ENCODE measurements at places on chromosomes 13 and 19. TPM values are rescaled to one million over a fixed set of nuclear protein-coding genes. Genes with fewer than 3 reads are reported as not detected.

GRCh38 chr19:51365211-51365964, 800 bp downstream of the ETFB start:
- peak overlapping the region; percentile 95 for H3K27ac ChIP-seq
- no peaks in the 10 kb centered on the region for H3K27me3 ChIP-seq
- DNase-seq, result peak; percentile 30
- H3K36me3 ChIP-seq, result peaks cover 5% of the 10 kb centered on the region
- H3K4me3 ChIP-seq, result peak overlapping the region; percentile 99
- H3K4me1 ChIP-seq, result peaks cover 61% of the 10 kb centered on the region

DNA sequence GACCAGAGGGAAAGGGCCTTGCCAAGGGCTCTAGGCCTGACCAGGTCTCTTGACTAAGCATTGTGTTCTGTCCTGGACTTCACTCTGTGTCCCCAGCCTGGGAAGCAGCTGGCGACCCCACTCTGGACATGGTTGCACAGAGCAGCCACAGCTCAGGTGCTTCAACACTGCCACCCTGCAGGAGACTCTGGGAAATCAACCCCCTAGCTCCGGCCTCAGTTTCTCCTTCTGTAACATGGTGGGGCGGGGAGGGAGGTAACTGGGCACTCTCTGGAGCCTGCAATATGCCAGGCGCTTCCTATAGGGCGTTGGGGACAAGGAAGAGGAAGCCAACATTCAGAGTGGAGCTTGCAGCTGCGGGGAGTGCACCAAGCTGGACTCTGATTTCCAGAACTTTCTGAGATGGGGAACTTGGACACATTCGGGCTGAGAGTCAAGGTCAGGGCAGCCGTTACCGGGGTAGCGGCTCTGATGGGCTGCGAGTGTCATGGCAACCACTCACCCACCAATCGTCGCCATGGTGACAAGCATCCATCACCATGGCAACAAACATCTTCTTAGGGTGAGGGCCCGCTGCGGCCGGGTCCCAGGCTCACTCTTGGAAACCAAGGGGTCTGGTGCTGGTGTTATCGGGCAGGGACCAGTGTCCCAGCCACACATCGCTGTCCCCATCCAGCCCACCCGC, 12.8 kb downstream of the F2RL3 start:
- no peak overlapping the region for H3K27ac ChIP-seq
- DNase-seq, result no peak
- peaks cover 20% of the 10 kb centered on the region for H3K4me1 ChIP-seq
- peaks cover 13% of the 10 kb centered on the region for H3K27me3 ChIP-seq
- no peak overlapping the region for H3K4me3 ChIP-seq

DNA sequence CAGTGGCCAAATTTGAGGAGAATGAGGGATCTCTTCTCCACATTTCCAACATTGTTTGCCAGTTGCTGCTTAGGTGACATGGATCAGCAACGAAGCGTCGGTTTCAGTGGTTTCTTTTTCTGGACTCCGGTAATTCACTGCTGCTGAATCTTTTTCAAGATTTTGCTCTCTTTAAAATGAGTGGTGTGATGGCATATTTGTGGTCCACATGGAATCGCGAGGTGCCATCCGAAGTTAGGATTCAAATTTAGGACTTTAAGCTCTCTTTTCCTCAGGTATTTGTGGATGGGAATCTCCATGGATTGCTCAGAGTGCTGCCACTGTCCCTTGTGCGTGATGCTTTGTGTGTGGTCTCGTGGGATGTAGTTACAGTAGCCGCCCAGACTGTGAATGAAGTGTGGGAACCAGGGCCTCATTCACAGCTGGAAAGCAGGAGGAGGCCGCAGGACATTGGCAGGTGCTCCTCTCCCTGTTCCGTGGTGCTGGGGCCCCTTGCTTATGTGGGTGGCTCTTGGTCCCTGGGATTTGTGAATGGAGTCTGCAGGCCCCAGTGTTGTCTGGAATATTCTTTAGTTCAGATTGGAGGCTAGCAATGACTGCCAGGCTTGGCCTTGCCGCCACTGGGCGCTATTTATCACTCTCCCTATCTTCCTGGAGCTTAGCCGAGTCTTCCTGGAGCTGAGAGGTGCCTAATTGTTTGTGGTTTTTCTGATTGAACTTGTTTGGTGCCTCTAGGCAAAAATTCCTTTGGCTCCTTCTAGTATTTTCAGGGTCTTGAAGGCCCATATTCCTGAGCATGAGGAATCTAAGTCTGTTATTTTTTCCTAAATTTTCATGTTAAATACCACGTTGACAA, 1.5 kb downstream of the ILF3 start:
- H3K4me3 ChIP-seq, result peak overlapping the region; percentile 86
- peaks cover 40% of the 10 kb centered on the region for H3K36me3 ChIP-seq
- no peaks in the 10 kb centered on the region for H3K27me3 ChIP-seq

DNA sequence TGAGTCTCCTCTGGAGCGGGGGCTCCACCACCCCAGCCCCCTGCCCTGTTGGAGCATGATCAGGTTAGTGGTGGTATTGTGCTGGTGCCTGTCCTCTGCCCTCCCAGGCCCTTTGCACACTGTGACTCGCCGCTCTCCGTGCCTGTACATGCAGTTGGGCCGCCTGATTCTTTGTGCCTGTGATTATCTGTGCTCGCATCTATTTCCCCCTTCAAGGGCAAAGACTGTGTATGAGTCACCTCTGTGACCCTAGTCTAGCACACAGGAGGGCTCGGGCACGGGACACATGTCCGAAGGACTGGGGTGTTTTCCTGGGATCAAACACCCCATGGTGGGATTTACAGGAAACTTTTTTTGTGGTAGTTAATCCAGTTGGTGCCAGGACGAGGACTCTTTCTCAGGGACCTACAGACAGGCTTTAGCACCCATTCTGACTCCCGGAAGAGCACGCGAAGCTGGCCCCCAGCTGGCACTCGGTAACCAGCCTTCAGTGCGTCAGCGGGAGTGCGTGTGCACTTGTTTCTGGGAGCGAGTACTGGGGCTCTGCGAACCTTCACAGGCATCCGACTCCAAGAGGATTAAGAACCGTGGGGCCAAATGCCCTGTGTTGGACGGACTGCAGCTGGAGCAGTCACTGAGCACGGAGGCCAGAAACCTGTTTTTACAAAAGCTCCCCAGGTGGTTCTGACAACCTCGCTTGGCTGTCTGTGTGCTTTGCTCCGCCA, 6.7 kb downstream of the PPP1R37 start:
- peaks cover 75% of the 10 kb centered on the region for H3K4me1 ChIP-seq
- H3K4me3 ChIP-seq, result no peak overlapping the region
- H3K27me3 ChIP-seq, result no peaks in the 10 kb centered on the region
- DNase-seq, result no peak

GRCh38 chr13:28684257-28684656, 25.3 kb downstream of the POMP start:
- H3K36me3 ChIP-seq, result peaks cover 4% of the 10 kb centered on the region
- no peak overlapping the region for H3K4me3 ChIP-seq
- H3K27ac ChIP-seq, result no peak overlapping the region
- H3K27me3 ChIP-seq, result peaks cover 8% of the 10 kb centered on the region
- DNase-seq, result no peak
- H3K4me1 ChIP-seq, result no peaks in the 10 kb centered on the region

GRCh38 chr13:104140552-104140951, 1074.3 kb upstream of the SLC10A2 start:
- no peaks in the 10 kb centered on the region for H3K27me3 ChIP-seq
- no peak overlapping the region for H3K4me3 ChIP-seq
- no peak for DNase-seq
- H3K4me1 ChIP-seq, result no peaks in the 10 kb centered on the region

GRCh38 chr19:55047951-55048350, 9.9 kb upstream of the GP6 start:
- H3K4me1 ChIP-seq, result peaks cover 10% of the 10 kb centered on the region
- no peak overlapping the region for H3K4me3 ChIP-seq
- peaks cover 41% of the 10 kb centered on the region for H3K36me3 ChIP-seq
- DNase-seq, result no peak
- H3K27ac ChIP-seq, result no peak overlapping the region
- H3K27me3 ChIP-seq, result no peaks in the 10 kb centered on the region

- no peaks in the 10 kb centered on the region for H3K27me3 ChIP-seq
- no peak overlapping the region for H3K27ac ChIP-seq
- H3K4me1 ChIP-seq, result no peaks in the 10 kb centered on the region
- DNase-seq, result no peak
- no peak overlapping the region for H3K4me3 ChIP-seq
Measured at GRCh38 chr13:42119875-42120274, 71.4 kb downstream of the DGKH start.

DNA sequence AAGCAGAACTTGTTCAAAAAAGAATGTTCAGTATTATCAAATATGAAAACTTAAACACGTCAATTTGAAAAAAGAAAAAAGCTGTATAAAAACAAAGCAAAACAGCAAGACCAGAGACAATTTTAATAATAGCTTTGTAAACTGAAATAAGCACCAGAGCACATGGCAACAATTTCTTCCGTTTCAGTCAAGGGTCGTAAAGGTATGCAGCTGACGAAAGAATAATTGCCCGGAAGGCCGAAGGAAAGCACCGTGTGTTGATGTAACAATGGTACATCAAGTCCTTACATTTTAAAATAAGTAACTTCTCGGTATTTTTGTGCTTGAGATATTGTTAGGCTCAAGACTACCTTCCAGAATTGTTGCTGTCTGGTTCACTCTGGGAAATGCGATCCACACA, 1.7 kb downstream of the PROSER1 start:
- peak overlapping the region; percentile 85 for H3K27ac ChIP-seq
- peaks cover 51% of the 10 kb centered on the region for H3K4me1 ChIP-seq
- H3K27me3 ChIP-seq, result no peaks in the 10 kb centered on the region
- peak; percentile 17 for DNase-seq
- peak overlapping the region; percentile 89 for H3K4me3 ChIP-seq
- peaks cover 25% of the 10 kb centered on the region for H3K36me3 ChIP-seq

DNA sequence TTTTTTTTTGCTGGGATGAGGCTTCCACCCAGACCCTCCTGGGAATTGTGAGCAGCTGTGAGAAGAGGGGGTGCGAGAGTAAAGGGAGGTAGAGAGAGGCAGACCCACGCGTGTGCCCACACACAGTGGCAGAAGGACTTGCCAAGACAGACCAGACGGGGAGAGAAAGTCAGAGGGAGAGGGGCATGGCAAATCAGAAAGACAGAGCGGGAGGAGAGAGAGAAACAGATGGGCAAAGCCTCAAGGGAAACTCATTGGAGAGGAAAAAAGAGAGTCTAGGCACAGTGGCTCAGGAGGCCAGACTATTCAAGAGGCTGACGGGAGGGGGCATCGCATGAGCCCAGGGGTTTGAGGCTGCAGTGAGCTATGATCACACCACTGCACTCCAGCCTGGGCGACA, 17.0 kb downstream of the CATSPERG start:
- H3K36me3 ChIP-seq, result no peaks in the 10 kb centered on the region
- DNase-seq, result no peak
- peaks cover 2% of the 10 kb centered on the region for H3K27me3 ChIP-seq
- H3K27ac ChIP-seq, result no peak overlapping the region

GRCh38 chr19:35090506-35091214, 25.0 kb upstream of the FXYD3 start:
- H3K27ac ChIP-seq, result no peak overlapping the region
- peaks cover 3% of the 10 kb centered on the region for H3K4me1 ChIP-seq
- peak; percentile 53 for DNase-seq
- no peaks in the 10 kb centered on the region for H3K36me3 ChIP-seq

- H3K27ac ChIP-seq, result peak overlapping the region; percentile 97
- DNase-seq, result no peak
- H3K36me3 ChIP-seq, result no peaks in the 10 kb centered on the region
- H3K4me1 ChIP-seq, result peaks cover 28% of the 10 kb centered on the region
- no peaks in the 10 kb centered on the region for H3K27me3 ChIP-seq
- H3K4me3 ChIP-seq, result peak overlapping the region; percentile 97
Measured at GRCh38 chr13:24922387-24922744, 158.4 kb downstream of the RNF17 start.

- DNase-seq, result no peak
- H3K36me3 ChIP-seq, result no peaks in the 10 kb centered on the region
- no peaks in the 10 kb centered on the region for H3K4me1 ChIP-seq
- H3K4me3 ChIP-seq, result no peak overlapping the region
- no peaks in the 10 kb centered on the region for H3K27me3 ChIP-seq
Measured at GRCh38 chr13:102131246-102131645, 270.6 kb downstream of the FGF14 start.

DNA sequence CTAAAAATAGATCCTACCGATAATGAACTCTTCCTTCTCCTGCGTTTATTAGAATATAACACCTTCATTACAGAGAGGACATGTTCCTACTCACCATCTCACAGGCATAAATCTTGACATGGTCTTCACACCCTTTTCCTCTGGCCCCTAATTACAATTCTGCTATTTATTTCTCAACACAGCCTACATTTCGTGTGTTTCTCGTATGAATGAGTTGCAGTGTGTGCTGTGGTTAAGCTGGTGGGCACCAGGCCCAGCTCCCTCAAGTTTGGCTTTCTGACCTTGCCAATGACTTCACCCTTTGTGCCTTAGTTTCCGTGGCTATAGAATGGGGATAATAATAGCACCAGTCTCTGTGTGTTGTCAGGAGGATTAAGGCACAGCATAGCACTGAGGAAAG, 12.3 kb upstream of the KATNAL1 start:
- DNase-seq, result no peak
- H3K4me3 ChIP-seq, result no peak overlapping the region
- no peak overlapping the region for H3K27ac ChIP-seq
- peaks cover 4% of the 10 kb centered on the region for H3K4me1 ChIP-seq
- H3K36me3 ChIP-seq, result no peaks in the 10 kb centered on the region
- H3K27me3 ChIP-seq, result no peaks in the 10 kb centered on the region

DNA sequence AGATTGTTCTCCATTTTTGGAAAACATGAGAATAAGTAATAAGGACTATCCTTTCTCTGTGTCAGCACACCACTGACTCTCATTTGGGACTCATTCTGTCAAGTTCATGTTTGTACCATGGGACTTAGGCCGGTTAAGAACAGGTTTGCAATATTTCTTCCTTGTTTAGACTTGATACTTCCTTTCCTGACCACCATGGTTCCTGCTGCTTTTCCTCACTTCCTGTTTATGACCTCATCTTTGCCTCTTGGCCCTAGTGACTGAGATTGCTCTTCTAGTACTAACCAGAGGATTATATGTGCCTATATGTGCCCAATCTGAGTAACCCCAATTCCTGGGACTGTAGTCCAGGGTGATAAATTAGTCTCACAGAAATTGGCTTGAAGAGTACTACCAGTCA, 32.5 kb upstream of the NDFIP2 start:
- H3K27ac ChIP-seq, result no peak overlapping the region
- DNase-seq, result peak; percentile 8
- H3K27me3 ChIP-seq, result no peaks in the 10 kb centered on the region

DNA sequence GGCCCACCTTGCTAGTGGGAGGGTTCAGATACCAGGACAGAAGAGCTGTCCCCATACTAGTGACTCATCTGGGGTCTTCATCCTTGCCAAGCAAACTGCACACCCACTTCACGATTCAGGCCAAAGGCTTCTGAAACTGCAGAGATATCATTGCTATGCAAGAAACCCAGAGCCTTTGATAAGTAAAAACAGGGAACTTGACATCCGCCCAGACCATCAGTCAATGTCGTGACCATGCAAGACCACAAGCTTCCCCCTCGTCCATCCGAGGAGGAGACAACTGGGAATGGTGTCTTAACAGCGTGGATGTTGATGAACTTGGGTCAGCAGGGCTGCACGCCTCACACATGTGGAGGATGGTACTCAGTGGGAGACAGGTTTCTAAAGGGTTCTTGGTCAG, 58.0 kb downstream of the ABCC4 start:
- peaks cover 7% of the 10 kb centered on the region for H3K36me3 ChIP-seq
- H3K27ac ChIP-seq, result no peak overlapping the region
- H3K4me3 ChIP-seq, result no peak overlapping the region
- H3K27me3 ChIP-seq, result no peaks in the 10 kb centered on the region

The TPT1 gene
- 4,825 TPM for total RNA-seq

The VSIG10L gene
- 1.2 TPM for total RNA-seq

The ZNF135 gene
- total RNA-seq, result 1.1 TPM

The SMAD9 gene
- not detected for total RNA-seq

Measured in activated CD4-positive, alpha-beta T cell treated with anti-CD3 and anti-CD28 coated beads, Interleukin-2, amount 10 ng/mL, durations not matched to agents 7 days and 5 days (primary cell).